Osteocyte (in vitro differentiated cells): ENCODE measurements at places on chromosomes 5 and 9.

GRCh38 chr5:10902145-10902544 lies 141.1 kb upstream of the DAP start:
- no peak for DNase-seq

- DNase-seq, result no peak
Measured at GRCh38 chr9:18665947-18666346, 192.0 kb downstream of the ADAMTSL1 start.

DNA sequence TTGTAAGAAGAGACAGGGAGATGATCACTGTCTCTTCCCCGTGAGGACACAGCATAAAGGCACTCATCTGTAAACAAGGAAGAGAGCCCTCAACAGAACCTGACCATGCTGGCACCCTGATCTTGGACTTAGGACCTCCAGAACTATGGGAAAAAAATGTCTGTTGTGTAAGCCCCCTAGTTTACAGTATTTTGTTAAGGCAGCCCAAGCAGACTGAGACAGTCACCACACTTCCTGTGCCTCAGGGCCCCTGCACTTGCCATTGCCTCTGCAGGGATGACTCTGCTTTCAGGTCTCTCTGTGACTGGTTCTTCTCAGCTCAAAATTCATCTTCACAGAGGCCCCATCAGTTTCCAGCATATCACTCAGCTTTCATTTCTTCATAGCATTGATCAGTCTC lies 372.1 kb downstream of the TLE1 start:
- DNase-seq, result no peak

DNA sequence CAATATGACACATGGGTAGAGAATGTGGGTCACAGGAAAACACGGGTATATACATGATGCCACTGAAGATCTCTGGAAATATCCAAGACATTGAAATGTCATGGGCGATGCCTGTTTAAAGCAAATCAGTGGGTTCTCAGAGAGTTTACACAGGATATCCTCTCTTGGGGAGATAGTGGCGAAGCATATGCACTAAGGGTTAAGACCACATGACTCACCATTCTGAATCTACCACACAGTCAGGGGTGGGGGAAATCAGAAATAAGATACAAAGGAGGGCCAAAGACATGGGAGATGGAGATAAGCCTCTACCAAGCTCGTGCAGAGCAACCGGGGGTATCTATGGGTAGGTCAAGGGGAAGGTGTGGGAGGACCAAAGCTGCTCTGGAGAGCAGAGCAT lies 58.8 kb downstream of the SH3PXD2B start:
- no peak for DNase-seq

DNA sequence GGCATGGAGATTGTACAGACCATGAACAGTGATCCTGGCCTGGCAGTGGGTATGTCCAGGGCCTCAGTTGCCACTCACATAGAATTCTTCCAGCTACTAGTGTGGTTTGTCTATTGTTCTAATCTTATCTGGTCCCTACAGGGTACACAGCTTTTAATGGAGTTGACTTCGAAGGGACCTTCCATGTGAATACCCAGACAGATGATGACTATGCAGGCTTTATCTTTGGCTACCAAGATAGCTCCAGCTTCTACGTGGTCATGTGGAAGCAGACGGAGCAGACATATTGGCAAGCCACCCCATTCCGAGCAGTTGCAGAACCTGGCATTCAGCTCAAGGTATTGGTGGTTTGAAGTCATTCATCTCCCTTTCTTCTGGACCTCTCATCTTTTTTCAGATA lies 43.8 kb downstream of the THBS4 start:
- no peak for DNase-seq

GRCh38 chr5:178232920-178233429 lies 373 bp upstream of the PHYKPL start:
- no peak for DNase-seq

DNA sequence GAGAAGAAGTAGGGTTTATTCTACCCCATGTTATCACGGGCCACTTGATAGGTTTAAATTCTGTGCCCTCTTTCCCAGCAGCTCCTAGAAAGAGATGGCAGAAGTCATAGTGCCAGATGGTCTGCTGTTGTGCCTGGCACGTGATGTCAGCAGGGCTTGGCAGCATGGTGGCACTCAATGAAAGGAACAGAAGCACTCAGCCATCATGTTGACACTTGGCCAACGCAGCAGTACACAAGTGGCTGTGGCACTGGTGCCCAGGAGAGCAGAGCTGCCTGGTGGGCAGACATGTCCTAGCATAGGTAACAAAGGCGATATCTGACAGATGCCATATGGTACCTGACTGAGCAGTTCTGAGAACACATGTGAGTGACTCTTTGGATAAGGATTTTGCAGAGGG lies 796.4 kb upstream of the ACO1 start:
- no peak for DNase-seq

DNA sequence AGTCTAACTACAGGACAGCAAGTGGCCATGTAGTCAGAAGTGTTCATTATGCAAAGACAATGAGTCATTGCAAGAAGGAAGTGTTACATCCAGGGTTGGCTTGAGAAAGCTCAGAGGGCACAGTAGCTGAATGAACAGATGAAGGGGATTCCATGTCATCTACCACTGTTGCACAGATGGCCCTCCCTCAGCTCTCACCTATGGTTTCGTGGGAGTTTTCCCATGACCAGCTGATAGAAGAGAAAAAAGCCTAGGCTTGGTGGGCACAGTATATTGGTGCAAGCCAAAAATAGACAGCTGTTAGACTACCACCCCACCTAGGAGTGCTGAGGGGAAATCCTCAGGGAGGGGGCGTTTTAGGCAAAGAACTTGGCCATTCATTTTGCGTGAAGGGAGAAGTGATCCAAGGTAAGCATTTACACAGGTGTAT lies 217.0 kb downstream of the DMRT2 start:
- DNase-seq, result no peak

DNA sequence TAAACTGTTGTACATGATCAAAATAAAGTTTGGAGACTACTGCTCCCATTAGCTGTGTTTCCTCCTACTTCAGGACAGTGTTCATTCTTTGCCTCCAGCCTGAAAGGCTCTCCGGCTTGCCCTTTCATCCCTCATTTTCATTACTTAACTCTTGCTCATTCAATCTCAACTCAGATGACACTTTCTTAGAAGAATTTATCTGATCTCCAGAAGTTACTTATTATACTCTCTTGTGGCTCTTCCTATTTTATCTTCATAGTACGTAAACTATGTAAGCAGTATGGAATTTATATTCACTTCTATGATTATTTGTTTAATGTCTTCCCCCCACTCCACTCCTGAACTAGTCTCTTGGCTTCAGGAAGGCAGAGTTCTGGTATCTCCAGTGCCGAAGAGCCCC lies 1737.9 kb upstream of the C9orf72 start:
- DNase-seq, result no peak

GRCh38 chr5:55993013-55993412 lies 1.8 kb downstream of the IL6ST start:
- no peak for DNase-seq

GRCh38 chr5:76790632-76791290 lies 28.1 kb upstream of the F2RL1 start:
- DNase-seq, result no peak
